ENCODE measurements at places on chromosomes 6 and 20.

- DNase-seq: no peak
- no peaks in the 10 kb centered on the region for H3K27me3 ChIP-seq
- H3K4me1 ChIP-seq: peaks cover 5% of the 10 kb centered on the region
- H3K36me3 ChIP-seq: no peaks in the 10 kb centered on the region
- H3K4me3 ChIP-seq: no peak overlapping the region
Measured at GRCh38 chr6:113625850-113626249, 231.3 kb upstream of the MARCKS start.

GRCh38 chr6:143828572-143828971, 14.6 kb upstream of the LTV1 start:
- no peak overlapping the region for H3K27ac ChIP-seq
- no peak for DNase-seq
- no peaks in the 10 kb centered on the region for H3K27me3 ChIP-seq
- peaks cover 2% of the 10 kb centered on the region for H3K4me1 ChIP-seq

DNA sequence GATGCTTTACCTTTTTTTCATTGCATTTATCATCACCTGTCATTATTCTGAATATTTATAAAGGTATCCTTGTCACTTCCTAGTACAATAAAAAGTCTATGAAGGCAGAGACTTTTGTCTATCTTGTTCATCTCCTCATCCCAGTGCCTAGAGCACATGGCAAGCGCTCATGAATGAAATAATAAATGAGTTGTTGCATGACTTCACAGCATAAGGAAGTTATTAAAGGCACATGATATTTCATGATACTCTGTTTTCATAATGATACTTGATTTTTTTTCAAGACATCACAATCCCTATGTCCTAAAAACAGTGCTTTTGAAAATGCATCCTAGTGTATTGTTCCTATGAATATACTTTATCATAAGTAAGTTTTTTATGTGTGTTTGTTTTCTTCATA, 310.6 kb upstream of the RSPO3 start:
- no peaks in the 10 kb centered on the region for H3K36me3 ChIP-seq
- no peaks in the 10 kb centered on the region for H3K27me3 ChIP-seq
- no peak for DNase-seq
- no peak overlapping the region for H3K4me3 ChIP-seq
- no peaks in the 10 kb centered on the region for H3K4me1 ChIP-seq

GRCh38 chr20:21399005-21399475, 1.7 kb upstream of the NKX2-4 start:
- no peak overlapping the region for H3K27ac ChIP-seq
- H3K27me3 ChIP-seq: peaks cover 82% of the 10 kb centered on the region
- no peaks in the 10 kb centered on the region for H3K36me3 ChIP-seq
- H3K4me1 ChIP-seq: no peaks in the 10 kb centered on the region
- H3K4me3 ChIP-seq: no peak overlapping the region
- DNase-seq: no peak
